ENCODE measurements at places on chromosomes 7 and 10.
A peak's percentile ranks its signal among the peaks of the same experiment; 100 is the strongest.

DNA sequence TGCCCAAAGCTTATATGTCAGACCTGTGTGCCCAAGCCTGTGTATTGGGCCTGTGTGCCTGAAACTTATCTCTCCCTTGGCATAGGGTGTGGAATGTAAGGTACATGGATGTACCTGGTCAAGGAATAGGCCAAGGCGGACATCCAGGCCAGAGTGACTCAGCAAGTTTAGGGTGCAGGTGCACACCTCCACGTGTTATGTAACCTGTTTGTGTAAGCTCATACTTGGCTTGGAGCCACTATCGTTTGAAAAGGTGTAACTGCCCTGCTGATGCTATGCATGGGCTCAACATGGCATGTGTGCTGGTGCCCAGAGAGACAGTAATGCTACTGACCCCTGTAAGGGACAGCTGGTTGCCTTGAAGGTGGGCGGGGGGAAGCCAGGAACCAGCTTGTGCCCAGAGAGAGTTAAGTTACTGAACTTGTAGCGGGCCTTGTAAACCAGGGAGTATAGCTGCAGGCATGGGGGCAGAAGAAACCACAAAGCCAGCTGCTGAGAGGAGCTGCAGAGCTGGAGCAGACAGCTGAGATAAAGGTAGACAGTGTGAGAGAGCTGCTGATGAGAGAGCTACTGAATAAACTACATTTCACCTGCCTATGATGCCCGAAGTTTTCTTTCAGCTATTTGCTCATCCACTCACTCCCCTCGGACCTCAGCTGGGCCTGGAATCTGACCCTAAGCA lies 656.4 kb upstream of the ZWINT start:
- no peak for DNase-seq

DNA sequence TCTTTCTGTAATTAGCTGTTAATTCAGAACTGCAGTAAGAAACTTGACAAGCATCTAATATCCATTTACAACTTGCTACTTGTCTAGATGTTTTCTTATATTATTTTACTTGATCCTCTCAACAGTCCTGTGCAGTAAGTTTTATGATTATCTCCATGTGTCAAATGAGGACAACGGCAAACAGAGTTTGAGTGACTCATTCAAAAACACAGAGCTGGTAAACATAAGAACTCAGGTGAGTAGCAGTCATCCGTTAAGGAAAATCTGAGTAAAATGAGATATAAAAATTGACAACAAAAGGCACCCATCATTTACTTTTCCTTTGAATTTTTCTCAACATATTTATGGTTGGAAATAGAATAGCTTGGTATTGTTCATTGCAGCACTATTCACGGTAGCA lies 19.0 kb upstream of the TARP start:
- DNase-seq: no peak

- DNase-seq: no peak
Measured at GRCh38 chr7:2621948-2622640, 9.7 kb upstream of the TTYH3 start.

DNA sequence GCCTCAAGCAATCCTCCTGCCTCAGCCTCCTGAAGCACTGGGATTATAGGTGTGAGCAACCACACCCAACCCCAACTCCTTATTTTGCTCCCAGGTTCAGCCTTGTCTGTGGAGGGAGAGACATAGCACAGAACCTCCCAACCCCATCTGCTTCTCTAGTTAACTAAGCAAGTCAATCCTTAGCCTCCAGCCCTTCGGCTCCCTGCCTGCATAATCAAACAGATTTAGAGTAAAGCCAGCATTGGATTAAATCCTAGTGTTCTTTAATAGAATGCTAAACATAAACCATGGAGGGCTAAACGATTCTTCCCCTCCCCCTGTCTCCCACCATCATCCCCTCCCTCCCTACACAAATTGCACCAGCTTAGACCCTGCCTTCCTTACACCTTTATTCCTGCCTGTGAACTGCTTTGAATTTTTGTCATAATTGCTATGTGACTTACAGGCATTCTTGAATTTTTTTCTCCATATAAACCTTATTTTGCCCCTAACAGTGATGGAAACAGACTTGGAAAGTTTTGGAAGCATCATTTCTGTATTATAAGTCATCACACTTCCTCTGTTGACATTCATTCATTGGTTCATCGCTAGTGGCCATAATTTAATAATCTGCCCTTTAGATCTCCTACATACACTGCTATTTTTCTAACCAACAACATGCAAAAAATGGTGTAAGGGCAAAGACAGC lies 72.6 kb upstream of the TOMM7 start:
- peak; percentile 7 for DNase-seq

DNA sequence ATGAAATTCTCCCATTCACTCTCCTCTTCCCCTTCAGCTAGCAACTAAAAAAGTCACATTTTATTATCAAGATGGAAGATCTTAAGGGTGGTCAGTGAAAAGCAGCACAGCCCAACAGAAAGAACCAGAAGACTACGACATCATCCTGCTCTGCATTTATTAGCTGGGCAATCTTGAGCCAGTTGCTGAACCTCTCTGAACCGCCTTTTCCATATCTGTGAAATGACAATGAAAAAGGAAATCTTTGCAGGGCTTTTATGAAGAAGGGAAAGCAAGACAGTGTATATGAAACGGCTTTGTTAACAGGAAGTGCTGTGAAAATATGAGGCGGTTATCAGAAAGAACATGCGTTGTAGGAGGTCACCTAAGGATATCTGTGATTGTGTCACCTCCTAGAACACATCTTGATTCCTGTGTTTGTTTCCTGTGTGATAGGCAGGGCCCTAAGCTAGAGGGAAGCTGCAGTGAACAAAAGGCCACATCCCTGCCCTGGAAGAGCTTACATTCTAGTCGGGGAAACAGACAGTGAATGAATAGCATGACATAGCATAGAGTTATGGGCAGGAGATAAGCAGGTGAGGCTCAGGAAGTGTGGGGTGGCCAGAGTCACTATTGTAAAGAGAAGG lies 36.0 kb upstream of the KCNMA1 start:
- no peak for DNase-seq

- peak; percentile 31 for DNase-seq
Measured at GRCh38 chr7:3282457-3282856, 18.6 kb upstream of the SDK1 start.

GRCh38 chr7:5211730-5212482 lies 21.9 kb downstream of the WIPI2 start:
- DNase-seq: no peak

DNA sequence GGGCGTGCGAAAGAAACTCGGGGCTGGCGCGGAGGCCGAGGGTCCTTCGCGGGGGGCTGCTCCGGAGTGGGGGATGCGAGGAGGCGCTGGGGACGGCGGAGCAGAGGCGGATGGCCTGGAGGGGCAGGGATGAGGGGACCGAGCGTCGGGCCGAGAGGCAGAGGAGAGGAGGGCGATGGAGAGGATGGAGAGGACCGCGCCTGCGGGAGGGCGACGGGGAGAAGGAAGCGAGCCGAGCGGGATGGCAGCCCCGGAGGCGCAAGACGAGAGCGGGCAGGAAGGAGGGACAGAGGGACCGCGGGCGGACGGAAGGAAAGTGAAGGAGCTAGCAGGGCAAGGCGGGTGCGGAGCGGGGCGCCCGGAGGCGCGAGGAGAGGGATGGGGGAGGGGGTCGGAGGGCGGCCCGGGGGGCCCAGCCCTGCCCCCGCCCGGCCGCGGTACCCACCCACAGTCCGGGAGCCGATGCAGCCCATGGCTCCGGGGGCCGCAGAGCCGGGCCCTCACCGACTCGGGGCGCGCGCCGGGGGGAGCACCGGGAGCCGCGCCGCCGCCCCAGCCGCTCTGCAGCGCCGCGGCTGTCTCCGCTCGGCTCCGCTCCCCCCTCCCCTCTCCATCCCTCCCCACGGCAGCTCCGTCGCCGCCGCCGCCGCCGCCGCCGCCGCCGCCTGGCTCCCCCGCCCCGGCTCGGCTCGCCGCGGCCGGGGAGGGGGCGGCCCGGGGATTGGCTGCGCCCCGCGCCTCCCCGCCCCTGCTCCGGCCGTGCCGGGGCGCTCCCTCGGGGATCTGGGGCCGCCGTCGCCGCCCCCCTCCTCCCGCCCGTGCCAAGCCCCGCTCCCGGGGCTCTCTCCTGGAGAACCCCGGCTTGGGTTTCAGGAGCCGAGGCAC lies at the start of gene FAM131B:
FAM131B (minus strand) TSS at position 583 of the 885 bp plus-strand sequence; CDS start at position 473, 110 bp downstream.
- no peak for DNase-seq

GRCh38 chr7:128903621-128904361 lies 6.7 kb downstream of the KCP start:
- no peak for DNase-seq

GRCh38 chr7:51354434-51354833 lies 37.8 kb upstream of the COBL start:
- no peak for DNase-seq

GRCh38 chr10:77756319-77757232 lies 119.0 kb upstream of the KCNMA1 start:
- DNase-seq: peak; percentile 67

DNA sequence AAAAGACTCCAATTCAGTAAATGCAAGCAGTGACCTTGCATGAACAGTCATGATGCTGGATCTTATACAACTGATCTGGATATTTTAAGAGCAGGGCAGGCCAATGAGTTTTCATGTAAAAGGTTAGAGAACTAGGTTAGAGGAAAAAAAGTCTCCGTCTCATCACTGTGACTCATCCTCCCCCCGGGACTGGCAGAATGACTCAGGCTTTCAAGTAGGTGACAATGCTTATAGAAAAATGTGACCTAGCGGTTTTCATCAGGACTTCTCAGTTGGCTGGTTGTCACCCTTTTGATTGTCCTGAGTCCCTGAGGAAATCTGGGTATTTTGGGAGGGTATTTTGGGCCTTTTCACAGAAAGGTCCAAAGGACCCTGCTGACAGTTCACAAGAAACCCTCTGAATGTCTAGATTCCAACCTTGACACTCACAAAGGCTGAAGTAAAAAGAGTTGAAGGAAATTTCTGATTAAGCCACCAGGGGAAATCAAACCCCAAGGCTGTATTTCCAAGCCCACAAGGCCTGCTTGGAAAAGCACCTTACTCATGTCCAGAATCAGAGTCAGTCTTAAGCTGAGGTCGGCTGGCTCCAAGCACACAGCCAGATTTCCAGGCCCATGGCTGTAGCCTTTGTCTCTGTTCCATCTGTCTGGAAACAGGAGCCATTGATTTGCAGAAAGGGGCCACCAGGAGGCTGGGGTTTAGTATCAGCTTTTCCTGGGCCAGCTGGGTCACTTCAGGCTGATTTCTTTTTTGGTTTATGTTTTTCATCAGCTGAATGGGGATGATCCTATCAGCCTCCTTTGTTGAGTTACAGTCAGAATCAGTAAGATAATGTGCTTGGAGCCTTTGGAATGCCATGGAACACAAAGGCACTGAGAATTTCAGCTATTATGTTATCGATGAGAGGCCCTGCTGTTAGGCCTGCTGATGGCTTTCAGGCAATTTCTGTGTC lies 226.4 kb upstream of the HABP2 start:
- DNase-seq: peak; percentile 97

- DNase-seq: peak; percentile 75
Measured at GRCh38 chr7:74256491-74257408, 2.6 kb upstream of the RFC2 start.

All from M059J (cell line).